ENCODE measurements at places on chromosomes 7 and 10.

DNA sequence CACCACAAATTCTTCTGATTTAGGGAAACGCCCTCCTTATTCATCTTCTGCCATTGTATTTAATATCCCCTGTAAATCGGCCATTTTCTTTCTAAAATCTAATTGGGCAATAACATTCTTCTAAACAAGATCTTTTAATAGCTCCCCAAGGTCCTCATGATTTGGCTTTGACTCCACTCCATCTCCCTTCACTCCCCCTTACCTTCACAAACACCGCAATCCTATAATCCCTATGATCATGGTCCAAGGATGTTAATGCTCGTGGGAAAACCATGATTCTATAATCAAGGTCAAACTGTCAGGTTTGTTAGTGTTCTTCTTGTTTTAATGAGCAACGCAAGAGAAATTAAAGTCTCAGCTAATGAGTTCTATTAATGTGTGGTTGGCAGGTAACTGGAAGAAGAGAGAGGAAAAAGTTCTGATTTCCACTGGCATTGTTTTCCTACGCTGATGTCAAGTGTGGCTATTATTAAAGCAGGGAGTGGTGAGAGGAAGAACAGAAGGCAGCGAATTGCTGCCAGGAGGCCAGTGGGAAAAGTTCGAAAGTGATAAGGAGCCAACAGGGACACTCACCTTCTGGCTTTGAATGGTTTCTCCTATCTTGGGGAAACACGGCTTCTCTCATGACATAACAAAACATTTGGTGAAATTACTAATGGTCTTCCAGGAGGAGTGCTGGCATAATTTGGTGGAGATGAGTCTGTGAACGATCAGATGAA is 28.1 kb downstream of the LRRC72 start:
- no peak for DNase-seq

DNA sequence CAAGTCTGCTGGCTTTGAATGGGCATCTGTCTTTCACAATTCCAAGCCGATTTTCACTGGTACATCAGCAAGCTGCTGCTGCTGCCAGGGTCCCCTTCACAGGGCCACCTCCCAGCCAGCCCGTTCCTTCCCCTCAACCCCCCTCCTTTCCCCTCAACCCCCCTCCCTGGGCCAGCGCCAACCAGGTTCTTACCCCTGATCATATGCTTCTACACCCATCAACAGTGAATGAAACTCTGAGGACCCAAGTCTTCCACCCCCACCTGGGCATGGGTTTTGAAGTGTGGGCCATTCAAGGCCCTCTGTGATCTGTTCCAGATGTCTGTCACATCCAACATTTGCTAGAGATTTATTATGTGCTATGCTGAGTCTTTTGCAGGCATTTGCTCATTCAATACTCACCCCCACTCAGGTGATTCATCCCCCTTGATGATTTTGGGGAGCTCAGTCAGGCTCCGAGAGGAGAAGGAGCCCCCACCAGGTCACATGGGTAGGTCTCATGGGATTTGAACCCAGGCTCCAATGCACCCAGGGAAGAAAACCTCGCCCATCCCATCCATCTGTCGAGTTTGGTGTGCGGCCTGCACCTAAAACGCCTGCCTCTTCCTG is 52.7 kb upstream of the FOXK1 start:
- no peak for DNase-seq

DNA sequence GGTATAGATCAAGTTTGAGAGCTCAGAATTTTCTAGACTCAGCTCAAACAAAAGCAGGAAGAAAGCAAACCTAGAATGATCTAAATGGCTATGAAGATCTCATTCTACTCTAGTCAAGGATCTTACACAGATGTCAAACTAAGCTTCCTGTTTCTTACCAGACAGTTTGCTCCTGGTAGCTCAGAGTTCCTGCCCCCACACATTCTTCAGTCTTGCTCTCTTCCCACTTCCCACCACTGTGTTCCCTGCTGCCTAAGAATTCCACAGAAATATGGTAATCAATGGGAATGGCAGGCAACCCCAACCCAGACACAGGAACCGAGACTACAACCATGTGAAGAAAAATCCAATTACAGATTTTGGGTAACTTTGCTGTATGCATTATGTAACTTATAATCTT is 133.4 kb upstream of the PTN start:
- no peak for DNase-seq

- DNase-seq: no peak
Measured at GRCh38 chr7:50203521-50203920, 101.0 kb upstream of the IKZF1 start.

DNA sequence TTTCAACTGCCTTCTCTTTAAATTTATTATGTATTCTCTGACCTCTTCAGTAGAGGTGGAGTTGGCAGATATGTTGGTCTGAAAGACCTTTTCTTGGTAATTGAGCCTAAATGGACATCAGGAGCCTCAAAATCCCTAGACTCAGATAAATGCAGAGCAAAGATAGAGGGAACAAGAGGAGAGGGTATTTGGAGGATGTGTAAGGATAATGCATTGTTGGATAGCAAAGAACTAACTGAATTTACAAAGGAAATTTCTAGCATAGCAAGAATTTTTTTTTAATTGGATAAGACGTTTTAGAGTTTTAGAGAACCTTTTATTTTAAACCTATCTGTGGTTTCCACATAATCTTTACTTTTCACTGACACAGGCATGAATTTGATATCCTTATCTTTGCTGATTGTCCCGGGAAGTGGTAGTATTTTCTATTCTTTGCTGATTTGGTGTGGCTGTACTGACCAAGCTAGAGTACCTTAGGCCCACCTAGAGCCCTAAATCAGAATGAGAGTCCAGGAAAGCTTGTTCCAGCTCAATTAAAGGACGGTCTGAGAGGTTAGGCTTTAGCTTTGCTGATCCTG is 91.3 kb downstream of the NRF1 start:
- DNase-seq: no peak

DNA sequence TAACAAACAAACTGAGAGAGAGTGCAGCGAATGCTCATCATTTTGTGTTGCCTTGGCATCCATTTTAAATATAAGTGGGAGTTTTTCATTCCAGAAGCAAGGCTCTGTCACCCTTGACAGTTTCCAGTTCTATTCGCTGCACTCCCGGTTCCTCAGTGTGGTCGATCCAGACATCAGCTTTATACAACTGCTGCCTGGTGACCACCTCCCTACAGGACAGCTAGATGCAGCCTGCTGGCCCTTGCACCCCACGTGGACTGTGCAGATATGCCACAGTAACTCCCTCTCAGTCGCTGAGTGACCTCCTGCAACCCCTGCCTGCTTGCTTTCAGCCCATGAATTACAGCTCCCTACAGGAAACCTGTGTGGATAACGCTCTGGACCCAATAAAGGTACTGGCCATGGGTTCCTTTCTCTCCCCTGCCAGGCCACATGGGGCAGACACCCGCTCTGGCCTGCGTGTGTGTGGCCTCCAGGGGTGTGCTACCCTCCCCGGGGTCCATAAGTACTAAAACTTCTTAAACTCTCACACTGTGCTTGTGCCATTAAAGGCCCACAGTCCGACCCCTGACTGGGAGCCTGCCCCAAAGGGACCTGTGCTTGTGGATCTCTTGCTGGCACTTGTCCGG is 23.6 kb downstream of the BEND7 start:
- no peak for DNase-seq

DNA sequence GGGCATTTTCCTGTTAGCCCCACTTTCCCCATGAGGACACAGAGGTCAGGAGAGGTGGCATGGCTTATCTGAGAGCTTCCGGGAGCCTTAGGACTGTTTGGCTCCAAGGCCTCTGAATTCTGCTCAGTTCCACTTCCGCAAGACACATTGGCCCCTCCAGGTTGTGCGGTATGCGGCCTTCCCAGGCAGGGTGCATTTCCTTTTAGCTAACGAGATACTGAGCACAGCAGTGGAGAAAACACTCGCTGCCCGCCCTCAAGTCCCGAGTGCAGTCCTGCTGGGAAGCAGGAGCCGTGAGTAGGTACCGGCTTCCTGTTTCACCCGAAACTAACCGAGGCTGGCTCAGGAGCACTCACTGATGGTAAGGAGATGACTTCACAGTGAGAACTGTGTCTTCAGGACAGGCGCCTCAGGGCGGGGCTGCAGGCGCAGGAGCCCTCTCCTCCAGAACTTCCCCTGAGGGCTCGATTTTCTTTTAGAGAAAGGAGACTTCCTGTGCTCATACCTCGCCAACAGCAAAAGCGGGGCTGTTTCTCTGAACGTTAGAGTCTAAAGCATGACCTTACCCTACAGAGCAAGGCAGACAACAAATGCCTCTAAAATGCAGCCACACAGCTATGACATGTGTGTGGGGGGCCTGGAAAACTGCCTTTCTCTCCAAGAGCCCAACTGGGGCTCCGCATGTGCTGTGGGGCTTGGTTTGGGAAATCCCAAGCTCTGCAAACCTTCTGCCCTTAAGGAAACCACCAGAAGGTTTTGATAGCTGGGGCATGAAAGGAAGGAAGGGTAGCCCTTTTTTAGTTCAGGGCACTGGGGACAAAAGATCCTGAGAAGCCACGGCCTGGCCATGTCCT is 25.9 kb downstream of the RGS10 start:
- no peak for DNase-seq
